Erythroblast (primary cell): ENCODE measurements at places on chromosomes 7 and 10.

DNA sequence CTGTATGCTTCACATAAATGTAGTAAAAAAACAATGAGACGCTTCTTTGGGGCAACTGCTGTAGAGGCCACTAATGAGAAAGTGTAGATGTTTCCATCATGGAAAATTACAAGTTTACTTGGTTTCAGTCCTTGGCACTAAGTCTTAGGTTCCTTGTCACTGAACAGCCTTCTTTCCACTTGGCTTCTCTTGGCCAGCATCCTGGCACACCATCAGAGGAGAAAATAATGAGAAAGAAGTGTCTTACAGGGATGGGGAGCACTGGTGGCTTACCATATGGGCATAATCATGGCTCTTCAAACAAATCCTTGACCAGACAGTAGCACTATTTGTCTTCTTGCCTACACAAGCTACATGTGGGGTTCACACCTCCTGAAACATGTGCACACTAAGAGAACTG, 22.5 kb upstream of the SH3PXD2A start:
- no peak for DNase-seq

DNA sequence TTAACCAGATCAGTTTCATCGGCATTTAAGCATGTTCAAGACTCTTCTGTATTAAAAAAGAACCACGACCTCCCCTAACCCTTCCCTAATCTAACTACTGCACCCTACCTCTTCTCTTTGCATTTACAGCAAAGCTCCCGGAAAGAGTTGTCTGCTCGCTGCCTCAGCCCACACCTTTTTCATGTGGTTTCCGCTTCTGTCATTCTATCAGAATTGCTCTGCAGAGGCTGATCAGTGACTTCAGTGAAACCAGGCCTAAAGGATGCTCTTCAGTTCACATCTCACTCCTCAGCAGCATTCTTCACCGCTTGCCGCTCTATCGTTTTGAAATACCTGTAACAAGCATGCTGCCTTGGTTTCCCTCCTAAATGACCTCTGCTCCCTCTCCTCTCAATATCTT, 160.9 kb downstream of the SDK1 start:
- no peak for DNase-seq

DNA sequence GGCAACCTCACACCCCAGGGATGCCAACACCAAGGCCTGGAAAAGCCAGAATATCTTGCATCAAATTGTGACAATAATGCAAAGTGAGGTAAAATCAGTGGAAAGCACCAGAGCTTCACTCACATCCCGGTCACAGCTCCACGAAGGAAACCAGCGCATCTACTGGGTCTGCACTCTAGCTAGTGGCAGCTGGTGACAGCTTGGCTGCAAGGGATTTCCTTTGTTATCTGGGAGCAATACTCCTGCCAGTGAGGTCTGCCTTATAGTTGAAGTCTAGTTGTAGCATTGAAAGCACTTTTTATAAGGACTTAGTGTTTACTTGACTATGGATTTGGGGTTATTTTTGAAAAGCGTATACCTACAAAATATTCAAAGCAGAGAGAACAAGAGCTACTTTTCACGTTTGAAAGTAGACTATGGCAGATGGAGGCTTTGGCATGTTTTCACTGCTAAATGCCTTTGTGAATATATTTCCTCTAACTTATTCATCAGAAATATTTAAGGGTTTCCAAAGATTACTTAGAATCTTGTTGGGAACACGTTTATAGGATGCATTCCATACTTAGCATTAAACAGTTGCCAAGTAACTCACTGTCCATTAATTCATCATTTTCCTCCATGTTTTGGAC, 26.1 kb downstream of the WDFY4 start:
- no peak for DNase-seq

GRCh38 chr7:46349490-46349889, 428.4 kb upstream of the IGFBP3 start:
- no peak for DNase-seq

- no peak for DNase-seq
These were observed 30.3 kb downstream of the SLC29A3 start for GRCh38 chr10:71349406-71349805.

DNA sequence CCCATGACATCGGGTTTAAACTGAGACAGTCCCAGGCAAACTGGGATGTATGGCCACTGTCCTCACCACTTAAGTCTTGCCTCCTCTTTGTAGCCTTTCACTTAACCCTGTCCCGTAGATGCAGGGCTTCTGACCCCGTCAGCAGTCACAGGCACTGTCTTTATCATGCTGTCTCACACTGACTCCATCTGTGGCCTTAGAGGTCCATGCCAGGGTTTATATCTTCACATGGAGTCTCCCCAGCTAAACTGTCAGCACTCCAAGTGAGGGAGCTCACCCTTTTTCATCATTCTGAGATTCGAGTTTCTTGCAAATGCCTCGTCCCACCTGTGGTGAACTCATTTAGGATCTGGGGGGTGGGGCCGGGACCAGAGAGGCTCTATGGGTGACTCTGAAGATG, 2.8 kb downstream of the FKBP6 start:
- no peak for DNase-seq

DNA sequence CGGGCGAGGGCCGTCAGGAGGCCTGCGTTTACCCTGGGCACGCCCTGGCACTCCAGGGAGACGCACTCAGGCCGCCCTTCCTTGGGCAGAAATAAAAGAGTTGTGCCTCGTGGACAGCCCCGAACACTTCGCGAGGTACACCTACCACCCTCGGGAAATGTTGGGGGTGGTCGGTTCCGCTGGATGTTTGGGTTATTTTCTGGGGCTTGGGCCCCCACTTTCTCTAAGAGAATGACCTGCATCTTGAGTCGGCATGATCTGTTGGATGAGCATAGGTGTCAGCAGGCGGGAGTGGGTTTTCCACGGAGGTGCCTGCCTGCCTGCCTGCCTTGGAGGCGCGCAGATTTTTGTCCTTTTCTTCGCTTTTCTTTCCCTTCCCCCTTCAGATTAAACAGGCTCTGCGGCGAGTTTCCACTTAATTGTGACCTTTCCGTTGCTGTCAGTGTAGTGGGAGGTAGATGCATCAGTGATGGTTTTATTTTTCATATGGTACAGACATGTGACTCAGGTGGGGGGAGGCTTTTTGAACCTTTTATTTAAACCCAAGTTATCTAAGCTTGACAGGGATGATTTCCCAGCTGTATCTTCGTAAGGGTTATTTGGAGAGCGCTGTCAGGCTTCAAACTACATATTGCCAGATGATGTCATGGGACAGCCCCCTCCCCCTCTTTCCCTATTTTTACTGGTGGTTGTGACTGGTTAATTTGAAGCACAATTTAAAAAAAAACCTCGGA, 661 bp downstream of the HECTD2 start:
- peak; percentile 35 for DNase-seq

- DNase-seq, result no peak
These were observed 55.9 kb downstream of the MINPP1 start for GRCh38 chr10:87560495-87561129.

- no peak for DNase-seq
These were observed 82.8 kb downstream of the CHST15 start for GRCh38 chr10:124010563-124011131.

DNA sequence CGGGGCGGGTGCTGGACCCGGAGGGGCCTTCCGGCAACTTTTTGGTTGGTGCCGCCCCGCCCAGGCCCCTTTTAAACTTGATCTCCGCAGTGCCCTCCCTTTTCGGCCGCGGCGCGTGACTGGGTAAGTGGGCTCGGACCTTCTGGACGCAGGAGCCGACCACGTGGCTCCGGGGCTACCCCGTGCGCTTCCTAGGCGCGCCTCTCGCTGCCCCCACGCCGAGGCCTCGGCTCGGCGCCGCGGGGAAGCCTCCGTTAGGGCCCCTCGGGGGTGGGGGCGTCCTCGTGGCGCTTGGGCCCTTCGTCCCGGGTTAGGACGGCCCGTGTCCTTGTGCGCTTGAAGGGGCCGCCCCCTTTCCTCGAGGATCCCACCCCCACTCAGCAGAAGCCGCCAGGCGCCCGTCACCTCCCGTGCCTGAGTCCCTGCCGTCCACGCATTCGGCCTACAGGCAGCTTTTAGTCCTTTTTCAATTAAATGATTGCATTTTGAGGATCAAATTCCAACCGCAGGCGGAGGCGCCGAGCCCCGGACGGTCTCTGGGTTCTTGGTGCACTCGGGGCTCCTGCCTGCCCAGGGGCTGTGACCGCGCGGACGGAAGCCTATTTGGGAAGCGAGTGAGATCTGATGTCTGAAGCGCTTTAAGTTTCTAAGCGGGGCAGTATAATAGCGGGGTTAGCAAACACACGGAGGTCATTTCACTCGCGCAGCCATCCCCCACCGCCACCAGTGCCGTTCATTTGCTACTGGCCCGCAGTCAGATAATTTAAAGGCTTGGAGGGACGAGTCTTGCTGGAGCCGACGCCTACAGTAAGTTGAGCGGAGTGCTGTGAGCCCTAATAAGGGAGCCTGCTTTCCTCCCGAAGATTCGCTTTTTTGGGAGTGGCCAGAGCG, 31.8 kb upstream of the TOMM7 start:
- DNase-seq, result peak; percentile 89

DNA sequence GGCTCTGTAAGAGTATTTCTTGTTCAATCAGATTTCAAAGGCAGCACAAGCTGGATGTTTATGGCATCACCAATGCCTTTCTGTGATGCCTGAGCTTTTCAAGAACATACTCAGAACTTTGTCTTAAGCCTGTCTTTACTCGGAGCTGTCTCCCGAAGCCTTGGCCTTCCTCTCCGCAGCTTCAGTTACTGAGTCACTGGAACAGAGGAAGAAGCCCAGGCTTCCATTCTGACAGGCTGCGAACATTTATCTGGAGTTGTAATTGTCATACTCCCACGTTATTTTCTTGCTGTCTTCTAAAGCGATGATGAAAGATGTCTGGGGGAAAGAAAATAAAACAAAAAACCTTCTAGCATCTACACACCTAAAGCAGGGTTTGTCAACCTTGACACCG, 43.9 kb downstream of the GRK5 start:
- DNase-seq, result no peak

DNA sequence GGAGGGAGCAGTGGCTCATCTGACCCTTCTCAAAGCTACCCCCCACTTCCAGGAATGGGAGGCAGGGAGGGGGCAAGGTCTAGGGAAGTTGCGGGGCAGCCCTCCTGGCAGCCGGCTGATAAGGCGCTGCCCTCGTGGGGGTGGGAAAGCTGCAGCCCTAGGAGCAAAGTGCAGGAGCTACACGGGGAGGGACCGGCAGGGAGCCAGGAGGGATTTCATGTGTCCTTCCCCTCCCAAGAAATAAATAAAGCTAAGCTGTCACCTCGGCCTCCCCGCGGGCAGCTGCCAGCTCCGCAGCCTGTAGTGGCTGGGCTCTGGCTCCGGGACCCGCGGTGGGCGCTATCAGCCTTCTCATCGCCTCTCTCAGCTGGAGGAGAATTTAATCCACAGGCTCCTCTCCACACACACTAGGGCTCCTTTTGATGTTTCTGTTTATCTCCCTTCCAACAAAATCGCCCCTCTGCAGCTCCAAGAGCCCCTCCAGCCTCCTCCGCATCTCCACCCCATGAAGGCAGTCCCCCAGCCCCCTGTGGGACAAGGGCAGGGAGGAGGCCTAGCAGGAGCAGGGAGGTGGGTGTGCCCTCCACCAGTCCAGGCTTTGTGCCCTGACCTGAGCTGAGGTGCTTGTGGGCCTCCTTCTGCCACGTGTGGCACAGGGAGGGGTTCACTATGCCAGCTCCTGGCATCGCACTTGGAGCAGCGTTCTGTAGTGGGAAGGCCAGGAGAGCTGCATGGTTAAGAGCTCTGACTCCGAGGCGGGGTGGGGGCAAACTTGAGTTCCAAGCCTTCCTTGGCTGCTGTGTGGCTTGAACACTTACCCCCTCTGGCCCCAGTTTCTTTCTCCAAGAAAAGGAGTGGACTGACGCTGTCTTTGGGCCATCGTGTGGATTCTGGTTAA, 80.5 kb downstream of the C10orf105 start:
- DNase-seq, result peak; percentile 82

DNA sequence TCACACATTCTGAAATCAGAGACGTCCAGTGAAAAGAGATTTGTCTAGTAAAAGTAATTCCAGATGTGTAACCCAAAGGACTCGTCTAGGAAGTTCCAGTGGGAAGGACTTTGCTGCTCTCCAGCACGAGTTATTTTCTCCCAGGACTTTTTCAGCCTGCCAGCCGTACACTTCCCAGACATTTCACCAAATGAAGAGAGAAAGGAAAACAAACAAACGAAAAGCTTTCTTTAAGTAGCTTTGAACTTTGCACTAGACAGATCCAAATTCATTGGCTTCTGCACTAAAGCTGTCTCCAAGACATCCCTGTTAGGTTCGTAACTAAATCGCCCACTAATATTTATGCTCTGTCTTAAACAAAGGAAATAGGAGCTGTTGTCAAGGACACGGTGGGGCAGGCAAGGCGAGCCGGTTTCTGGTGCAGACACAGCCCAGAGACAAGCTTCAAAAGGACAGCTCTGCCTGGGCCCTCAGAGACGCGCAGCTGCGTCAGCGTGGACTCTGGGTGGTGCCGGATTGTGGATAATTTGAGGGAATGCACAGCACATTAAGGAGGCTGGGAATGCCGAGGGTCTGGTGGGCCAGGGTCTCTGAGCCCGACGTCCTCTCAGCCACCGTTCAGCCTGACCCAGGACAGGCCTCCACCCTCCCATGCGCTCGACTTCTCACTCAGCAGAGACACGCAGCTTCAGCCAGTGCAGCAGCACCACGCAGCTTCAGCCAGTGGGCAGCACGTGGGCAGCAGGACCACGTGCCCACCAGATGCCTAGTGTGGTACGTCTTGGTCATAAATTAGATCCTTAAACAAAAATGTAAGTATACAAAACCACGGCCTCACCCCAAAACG, 64.1 kb upstream of the INSIG1 start:
- no peak for DNase-seq

- DNase-seq, result peak; percentile 0
These were observed 142.1 kb downstream of the JCAD start for GRCh38 chr10:29917311-29917710.

GRCh38 chr10:24731942-24732341, 8.3 kb upstream of the ARHGAP21 start:
- no peak for DNase-seq

- no peak for DNase-seq
These were observed 46.5 kb downstream of the INPP5F start for GRCh38 chr10:119772334-119772733.

DNA sequence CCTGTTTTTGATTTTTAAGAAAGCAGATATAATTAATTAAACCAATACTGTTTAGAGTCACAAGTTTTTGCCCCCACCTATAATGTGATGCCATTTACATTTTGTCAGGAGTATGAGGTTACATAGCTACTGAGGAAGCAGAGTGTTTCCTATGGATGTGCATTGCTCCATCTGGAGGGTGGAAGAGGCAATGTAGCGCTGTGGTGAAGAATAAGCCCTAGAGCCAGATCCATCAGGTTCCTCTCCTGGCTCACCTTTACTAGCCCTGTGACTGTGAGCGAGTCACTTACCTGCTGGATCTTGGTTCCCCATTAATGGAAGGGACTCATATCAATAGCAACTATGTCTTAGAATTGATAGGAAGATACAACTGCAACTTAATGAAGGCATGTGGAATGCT, 216.0 kb downstream of the GPAM start:
- DNase-seq, result no peak

- no peak for DNase-seq
These were observed 25.2 kb upstream of the PLXDC2 start for GRCh38 chr10:19791032-19791431.

- DNase-seq, result no peak
These were observed 6.0 kb downstream of the KIF5B start for GRCh38 chr10:32050177-32050576.

GRCh38 chr10:116121640-116122525, 151.1 kb downstream of the GFRA1 start:
- no peak for DNase-seq
